AG10803 (cell line): ENCODE measurements at places on chromosomes 11 and 22.

DNA sequence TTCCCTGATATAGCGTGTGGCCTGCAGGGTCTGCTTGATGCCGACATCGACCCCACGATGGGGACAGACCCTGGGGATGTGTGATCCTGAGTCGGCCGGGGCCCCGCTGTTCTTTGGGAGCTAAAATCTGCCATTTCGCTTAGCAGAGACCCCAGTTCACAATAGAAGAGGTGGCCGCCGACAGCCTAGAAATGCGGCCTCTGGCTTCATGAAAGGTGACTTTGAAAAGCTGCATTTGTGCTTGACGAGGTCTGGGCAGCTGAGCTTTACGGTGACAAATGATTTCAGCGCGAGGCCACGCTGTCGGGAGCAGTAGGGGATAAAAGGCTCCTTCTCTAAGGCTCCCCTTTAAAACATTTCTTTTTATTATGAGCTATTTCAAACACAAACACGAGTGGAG is 71.7 kb downstream of the RPS6KA4 start:
- DNase-seq = no peak

GRCh38 chr11:65554842-65555430 is 3.2 kb downstream of the LTBP3 start:
- DNase-seq = no peak

GRCh38 chr22:33065230-33065629 is 7.0 kb upstream of the SYN3 start:
- no peak for DNase-seq

- no peak for DNase-seq
Measured at GRCh38 chr11:20477418-20478090, 90.0 kb downstream of the PRMT3 start.

- DNase-seq = no peak
Measured at GRCh38 chr11:95296621-95297025, 65.6 kb upstream of the SESN3 start.

GRCh38 chr22:50626314-50626849 is 1.6 kb downstream of the ARSA start:
- no peak for DNase-seq

DNA sequence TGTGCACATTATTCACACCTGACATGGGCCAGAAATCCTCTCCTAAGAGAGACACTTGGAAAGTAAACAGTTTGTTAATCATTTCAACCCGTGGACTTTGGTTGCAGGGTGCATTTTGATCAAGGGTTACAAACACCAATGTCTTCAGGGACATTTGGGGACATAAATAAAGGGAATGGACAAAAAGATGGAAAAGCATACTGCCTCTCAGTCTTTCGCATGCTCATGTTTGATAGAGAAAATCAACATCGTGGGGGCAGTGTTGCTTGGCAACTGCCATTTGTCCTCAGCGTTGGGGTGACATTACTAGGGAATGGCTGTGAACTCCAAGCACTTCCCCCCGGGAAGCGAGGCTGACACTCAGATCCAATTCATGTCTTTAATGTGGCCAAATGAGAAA is 114.7 kb upstream of the OR4B1 start:
- DNase-seq = no peak

- no peak for DNase-seq
Measured at GRCh38 chr11:121358760-121359159, 66.2 kb downstream of the SC5D start.

GRCh38 chr11:68448604-68449011 is 11.9 kb upstream of the PPP6R3 start:
- no peak for DNase-seq

DNA sequence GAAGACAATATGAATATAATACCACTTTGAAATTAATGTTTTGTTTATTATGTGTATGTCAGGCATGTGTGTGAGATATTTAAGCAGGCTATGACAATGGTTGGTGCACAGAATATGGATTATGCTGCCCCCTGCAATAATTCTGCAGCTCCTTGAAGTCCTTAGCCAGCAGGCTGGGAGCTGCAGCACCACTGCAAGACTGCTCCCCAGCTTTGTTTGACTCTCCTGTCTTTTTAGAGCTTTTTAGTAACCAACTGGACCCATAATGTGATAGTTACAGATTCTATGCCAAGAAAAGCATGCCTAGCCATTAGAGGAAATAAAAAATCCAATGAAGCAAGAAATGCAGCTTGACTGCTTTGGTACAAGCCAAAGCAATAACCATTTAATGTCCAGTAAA is 535.1 kb downstream of the TMEM135 start:
- DNase-seq = no peak

- no peak for DNase-seq
Measured at GRCh38 chr11:126526471-126526870, 171.0 kb downstream of the ST3GAL4 start.

DNA sequence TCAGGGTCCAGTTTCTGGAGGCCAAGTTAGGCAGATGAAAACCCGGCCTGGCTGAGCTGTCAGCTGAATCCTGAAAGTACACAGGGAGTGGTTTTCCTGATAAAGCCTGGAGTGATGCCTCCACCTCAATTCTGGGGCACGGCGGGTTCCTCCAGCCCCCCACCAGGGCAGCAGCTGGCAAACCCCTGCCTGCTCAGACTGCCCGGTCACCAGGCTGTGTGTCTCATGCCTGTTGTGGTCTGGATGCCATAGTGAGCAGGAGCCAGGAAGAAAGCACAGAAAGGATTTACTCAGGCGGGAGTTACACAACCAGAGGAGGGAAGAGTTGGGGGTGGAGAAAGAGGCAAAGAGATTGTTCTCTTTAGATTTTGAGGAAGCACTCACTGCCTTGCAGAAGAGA is 119.9 kb upstream of the RASSF10 start:
- peak; percentile 89 for DNase-seq

GRCh38 chr11:93907901-93908300 is 57.5 kb upstream of the VSTM5 start:
- DNase-seq = peak; percentile 8

- peak; percentile 53 for DNase-seq
Measured at GRCh38 chr11:20158597-20159257, 1.5 kb downstream of the DBX1 start.

DNA sequence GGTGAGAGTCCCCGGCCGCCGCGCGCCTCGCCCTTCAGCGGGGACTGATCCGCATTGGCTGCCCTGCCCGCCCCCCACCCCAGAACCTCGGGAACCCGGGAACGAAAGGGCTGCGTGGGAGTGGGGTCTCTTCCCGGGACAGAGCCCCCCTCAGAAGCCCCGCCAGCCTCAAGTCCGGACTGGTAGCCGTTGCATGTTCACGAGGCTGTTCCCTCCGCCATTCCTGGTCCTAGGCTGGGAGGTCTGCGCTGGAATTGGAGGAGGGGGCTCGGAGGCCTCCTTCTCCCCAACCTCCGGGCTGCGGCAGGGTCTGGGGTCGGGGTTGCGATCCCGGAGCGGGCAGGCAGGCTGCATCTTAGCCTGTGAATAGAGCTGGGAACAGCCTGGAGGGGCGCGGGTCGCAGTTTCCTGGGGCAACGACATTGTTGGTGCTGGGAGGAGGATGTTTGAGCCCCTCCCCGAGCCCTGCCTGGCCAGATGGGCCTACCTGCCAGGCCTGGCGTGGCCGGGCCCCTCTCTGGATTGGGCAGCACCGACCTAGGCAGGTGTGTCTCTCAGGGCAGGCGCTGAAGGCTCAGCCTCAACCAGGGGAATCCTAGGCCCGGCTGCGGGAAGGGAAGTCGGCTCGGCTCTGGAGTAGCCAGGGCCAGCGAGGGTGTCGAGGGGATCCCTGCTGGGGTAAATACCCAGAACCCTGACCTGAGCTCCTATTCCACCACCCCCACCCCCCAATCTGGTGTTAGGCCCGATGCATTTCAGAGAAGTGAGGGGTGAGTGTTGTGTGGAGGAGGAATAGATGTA is 670 bp downstream of the MAPK8IP1 start:
- DNase-seq = no peak

DNA sequence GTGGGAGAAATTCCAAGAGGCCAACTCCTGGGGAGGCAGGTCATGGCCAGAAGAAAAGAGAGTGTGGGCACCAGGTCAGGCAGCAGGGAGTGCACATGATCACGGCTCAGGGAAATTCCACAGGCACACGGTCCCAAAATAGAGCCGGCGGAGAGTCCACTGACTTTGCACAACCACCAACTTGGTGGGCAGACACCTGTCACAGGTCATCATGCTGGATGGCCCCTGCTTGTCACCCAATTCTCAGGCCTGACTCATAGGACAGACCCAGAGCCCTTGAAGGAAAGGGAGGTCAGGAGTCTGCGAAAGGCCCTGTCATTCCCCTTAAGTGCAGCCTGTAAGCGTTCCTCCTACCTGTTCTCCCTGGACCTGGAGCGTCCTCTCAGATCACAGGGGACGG is 15.8 kb downstream of the APOL2 start:
- DNase-seq = no peak

- no peak for DNase-seq
Measured at GRCh38 chr11:61042961-61043540, 59.2 kb upstream of the CD5 start.

- DNase-seq = peak; percentile 76
Measured at GRCh38 chr11:31974366-31975136, 116.3 kb upstream of the RCN1 start.

DNA sequence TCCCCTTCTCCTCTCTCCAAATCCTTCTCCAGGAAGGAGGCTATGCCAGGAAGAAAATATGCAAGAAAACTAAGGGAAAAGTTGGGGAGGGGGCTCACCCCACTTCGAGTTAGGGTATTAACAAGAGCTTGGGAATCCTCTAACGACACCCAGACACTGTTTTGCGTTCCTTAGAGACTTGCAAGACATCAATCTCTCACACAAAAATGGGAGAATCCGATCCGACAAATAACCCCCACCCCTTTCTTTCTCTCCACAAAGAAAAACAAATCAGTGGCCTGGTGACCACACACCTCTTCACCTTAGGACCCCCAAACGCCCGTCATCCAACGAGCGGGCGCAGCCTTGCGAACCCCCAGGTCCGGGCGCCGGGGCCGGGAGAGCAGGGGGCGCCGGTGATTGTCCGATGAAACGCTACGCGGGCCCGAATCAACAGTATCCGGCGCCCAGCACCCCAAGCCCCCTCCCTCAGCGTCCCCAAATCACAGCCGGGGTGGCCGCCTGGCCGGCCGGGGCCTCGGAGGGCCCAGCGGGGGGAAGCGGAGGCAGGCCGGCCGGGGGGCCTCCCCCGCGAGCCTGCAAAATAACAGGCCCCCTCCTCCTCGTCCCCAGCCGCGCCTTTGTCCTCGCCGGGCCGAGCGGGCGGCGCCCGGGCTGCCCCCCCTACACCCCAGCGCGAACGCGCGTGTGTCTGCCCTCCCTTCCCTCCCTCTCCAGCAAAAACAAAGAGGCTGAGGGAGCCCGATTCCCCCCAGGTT is 690 bp downstream of the CSNK1E start:
- peak; percentile 68 for DNase-seq

DNA sequence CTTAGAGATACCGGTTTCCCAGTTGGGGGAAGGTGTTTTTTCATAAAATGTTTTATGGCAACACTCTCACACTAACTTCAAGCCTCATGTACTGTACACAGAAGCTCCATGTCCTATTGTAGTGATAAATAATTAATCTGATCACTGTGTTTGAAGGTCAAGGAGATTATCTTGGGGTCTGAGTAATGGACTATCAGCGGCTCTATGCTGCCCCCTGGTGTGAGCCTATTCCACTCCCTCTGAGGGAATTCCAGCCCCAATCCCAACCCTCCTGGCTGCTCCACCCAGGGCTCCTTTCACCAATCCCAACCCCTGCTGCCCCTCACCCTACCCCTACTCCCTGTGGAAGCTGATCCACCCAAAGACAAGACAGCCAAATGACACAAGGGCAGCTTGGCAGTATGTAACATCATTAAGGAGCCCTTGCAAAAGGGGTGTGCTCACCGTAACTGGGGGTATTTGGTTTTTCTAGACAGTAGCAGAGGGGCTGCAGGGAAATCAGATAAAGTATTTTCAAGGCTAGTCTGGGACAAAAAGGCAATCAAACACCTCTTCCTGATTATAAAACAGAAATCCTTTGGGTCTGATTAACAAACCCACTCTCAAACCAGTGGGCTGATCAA is 22.3 kb downstream of the HPS4 start:
- DNase-seq = peak; percentile 30

- DNase-seq = peak; percentile 33
Measured at GRCh38 chr11:125621995-125622394, 3.0 kb upstream of the CHEK1 start.

- no peak for DNase-seq
Measured at GRCh38 chr11:64035576-64035975, at the start of gene FLRT1. TSS of gene FLRT1 (plus strand) at chr11:64035931. CDS start at chr11:64116268, 80,337 bp downstream.

DNA sequence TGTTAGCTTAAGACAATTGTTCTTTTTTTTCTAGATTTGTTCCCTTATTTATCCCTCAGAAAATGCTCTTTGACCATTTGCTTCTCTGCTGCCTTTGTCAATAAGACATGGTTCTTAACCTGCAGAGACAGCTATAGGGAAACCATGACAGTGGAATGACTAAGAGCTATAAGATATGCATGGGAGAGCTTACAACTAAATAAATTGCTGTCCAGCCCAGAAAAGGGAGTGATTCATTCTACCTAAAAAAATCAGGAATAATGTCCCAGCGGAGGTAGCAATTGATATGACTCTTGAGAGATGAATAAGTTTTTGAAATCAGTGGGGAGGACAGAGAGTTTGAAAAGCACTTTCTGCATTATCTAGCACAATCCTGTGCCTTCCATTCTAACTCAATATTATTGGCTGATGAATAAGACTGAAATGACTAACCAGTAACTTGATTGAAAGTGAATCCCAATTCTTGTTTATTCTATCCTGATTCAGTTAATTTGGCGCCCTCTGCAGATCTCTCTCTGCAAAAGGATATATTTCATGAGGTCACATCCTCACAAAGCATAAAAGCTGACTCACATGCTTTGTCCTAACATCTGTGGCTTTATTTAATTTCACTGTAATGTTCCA is 680.5 kb upstream of the API5 start:
- DNase-seq = peak; percentile 4

DNA sequence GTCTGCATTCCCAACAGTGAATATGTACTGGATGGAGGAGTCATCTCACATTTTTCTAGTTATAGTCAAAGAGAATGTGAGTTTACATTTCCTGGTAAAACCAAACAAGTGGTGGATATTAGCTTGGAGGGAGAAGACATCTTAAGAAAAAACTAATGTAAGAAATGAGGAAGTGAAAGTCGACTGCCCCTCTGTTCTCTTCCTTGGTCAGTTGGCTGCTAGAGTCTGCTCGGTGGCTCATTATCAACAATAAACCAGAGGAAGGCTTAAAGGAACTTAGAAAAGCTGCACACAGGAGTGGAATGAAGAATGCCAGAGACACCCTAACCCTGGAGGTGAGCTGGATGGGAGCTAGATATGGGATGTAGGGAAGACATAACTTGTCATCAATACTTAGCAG is 5.8 kb downstream of the SLC22A9 start:
- DNase-seq = no peak

GRCh38 chr11:47843361-47844055 is 4.6 kb downstream of the NUP160 start:
- DNase-seq = no peak

- peak; percentile 23 for DNase-seq
Measured at GRCh38 chr22:23306438-23306921, 126.2 kb downstream of the BCR start.
